ENCODE measurements at places on chromosomes 3 and 15.

DNA sequence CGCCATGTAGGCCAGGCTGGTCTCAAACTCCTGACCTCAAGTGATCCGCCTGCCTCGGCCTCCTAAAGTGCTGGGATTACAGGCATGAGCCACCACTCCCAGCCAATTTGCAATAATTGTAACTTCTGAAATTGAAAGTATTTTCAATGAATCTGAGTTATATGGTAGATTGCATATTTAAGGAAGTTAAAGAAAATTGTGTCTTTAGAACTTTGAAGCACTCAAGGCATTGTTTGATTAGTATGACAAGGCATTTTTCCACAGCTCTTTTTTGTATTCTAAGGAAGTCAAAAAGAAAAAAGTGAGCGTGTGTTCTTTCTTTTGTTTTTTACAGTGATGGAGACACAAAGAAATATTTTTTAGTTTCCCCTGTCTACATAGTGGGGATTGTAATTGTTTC, 15.7 kb upstream of the RPLP1 start:
- DNase-seq = no peak

GRCh38 chr15:68849497-68849896, 28.8 kb upstream of the ANP32A start:
- no peak for DNase-seq

- DNase-seq = no peak
These were observed 14.8 kb downstream of the PAQR5 start for GRCh38 chr15:69313432-69314000.

GRCh38 chr15:45117308-45118130, 3.4 kb downstream of the DUOXA2 start:
- DNase-seq = no peak

- no peak for DNase-seq
These were observed 143.2 kb downstream of the C3orf70 start for GRCh38 chr3:185009650-185010049.

- DNase-seq = no peak
These were observed 21.4 kb upstream of the ZBED2 start for GRCh38 chr3:111616417-111617105.

DNA sequence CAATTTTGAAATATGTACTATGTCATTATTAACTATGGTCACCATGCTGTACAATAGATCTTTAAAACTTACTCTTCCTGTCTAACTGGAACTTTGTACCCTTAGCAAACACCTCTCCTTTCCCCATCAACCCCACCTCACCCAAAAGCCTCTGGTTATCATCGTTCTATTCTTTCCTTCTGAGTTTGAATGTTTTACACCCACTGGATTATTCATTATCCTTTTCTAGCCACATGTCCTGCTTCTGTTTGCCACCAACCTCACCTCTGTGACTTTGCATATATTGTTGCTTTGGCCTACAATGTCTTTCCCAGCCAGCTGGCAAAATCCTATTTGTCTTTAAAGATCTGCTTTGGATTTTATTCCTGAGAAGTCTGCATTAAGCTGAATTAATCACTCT, 102.6 kb upstream of the TSPAN3 start:
- no peak for DNase-seq

DNA sequence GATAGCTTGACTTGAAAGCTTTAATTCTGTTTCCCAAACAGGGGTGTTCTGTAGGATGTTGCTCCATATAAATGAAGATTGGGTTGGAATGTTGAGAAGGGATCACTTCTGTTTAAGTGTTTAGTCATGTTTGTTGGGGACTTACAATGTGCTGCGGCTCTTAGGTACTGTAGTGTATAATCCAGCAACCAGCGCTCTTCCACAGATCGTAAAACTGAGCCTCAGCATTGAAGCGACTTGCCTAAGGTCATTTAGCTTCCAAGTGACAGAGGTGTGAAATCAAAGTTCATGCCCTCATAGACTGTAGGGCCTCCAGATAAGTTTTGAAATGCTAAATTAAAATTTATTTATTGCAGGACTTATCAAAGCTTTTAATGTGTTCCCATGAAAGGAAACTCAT, 1.8 kb downstream of the MKRN2 start:
- DNase-seq = no peak

DNA sequence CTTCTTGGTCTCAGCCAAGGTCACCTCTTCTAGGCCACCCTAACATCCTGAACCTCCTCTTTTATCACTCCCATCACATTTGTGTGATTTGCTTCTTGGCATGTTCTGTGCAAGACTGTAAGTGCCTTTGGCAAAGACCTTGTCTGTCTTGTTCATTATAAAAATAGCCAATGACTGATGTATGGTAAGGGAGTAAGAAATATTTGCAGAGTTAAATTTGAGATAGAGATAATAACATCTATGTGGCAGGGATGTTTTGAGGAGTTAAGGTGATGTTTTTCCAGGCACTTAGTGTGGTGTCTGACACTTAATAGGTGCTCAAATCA, 202.3 kb downstream of the CADPS start:
- DNase-seq = no peak

GRCh38 chr3:156687023-156687422, 12.6 kb downstream of the TIPARP start:
- DNase-seq = no peak

DNA sequence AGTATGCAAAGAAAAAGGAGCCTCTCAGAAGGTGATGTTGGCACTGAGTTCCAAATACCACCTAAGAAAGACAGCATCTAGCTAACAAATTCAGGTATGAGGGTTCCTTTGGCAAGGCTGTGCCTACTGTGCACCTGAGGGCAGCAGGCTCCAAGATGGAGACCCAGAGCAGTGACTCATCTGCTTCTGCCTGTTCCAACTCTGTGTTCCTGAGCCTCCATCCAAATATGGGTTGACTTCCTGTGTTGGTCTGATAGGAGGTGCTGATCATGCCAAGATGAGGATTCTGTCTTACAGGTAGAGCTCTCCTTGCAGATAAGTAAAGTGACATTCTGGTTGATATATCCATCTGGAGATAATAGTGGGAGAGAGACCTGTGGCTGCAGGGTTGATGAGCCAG, 26.0 kb downstream of the SV2B start:
- no peak for DNase-seq

DNA sequence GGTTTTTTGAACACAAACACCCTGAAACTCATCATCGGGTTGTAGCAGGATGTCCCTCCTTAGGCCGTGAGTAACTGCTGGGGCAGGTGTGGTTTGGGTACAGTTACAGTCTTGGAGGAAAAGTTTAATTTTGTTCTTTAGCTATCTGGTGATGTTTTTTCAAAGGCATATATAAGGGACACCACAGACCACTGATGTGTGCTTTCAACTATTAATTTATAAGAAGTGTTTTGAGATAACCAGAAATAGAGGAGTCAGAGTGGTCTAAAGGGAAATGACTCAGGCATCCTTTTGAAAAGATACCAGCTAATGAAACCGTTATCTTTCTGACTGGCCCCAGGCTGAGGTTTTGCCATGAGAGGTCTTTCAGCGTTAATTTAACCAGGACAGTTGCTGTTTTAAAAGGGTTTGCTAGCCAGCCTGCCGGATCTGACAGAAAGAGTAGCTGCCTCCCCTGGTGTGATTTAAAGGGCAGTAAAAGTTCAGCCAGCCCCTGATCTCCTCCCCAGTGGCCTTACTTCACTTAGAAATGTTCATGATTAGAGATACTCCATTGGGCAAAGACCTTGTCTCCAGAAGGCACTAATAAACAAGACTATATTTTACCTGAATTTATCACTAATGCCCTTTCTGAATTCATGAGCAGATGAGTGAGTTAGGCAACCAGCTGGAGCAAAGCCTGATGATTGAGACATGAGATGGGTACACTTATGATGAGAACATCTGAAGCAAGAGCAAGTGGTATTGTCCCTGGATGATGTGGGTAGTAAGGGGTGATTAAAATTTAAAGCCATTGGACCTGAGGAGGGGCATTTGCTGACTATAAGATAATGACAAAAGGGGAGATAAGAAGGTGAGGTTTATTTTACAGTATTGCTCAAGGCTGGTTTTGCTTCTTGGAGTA, 482.5 kb upstream of the TBL1XR1 start:
- DNase-seq = no peak

GRCh38 chr15:45715528-45715927, 80.7 kb downstream of the SQOR start:
- DNase-seq = no peak

GRCh38 chr3:174346141-174346540, 513.0 kb upstream of the NAALADL2 start:
- DNase-seq = no peak

- no peak for DNase-seq
These were observed 202.4 kb upstream of the RGMA start for GRCh38 chr15:93291380-93291779.

DNA sequence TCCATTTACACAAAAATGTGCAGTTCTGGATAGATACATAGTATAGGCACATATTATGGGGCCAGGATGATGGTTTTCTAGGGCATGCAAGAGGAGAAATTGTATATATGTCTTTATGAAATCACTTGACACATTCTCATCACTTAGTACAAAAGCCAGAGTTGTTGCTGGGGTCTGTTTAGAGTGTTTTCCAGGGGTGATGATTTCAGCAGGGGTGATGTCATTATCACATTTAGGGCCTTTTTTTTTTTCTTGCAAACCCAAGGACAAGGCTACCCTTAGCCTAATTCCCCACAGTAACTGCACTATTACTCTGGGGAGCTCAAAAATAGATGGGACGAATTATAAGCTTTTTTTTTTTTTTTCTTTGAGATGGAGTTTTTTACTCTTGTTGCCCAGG, 3.6 kb downstream of the ZNF589 start:
- no peak for DNase-seq

DNA sequence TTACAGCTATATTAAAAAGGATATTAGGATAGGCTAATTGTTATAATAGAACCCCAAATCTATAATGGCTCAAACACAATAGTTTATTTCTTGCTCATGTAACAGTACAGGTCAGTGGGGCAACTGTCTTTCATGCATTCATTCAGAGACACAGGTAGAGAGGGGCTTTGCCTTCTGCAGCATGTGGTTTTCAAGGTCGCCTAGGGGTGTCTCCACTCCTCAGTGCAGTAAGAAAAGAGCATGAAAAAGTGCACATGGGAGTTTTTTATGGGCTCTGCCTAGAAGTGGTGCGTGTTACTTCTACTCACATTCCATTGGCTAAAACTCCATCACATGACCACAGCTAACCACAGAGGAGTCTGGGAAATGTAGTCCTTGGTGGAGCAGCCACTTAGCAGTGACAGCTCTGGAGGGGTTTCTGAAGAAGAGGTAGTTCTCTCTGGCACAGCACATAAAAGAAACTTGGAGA, 1.8 kb downstream of the ZBTB38 start:
- no peak for DNase-seq

- DNase-seq = no peak
These were observed 23.2 kb downstream of the GPR15 start for GRCh38 chr3:98555025-98555379.

- DNase-seq = no peak
These were observed 90.2 kb downstream of the CHSY1 start for GRCh38 chr15:101161656-101162055.

DNA sequence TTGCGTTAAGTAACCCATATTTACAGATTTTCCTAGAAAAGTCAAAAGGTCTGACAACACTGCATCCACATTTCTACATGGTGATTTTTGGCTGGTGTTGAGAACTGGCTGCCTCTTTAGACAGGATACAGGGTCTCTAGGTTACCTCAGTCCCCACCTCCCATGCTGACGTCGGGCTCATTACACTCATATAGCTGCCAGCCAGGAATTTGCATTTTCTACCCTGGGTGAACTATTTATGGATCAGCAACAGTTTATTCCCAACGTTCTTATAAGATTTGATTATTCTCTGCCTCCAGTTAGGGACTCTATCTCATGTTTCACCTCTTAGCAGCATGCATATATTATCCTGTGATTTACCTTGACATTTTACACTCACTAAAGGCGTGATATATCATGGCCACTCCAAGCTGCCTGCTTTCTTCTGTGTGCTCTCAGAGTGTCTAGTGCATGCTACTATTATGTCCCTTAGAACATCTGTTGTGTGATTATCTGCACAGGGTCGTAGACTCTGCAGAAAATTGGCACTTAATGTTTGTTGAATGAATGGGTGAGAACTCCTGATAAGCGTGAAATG, 49.0 kb downstream of the CLDN11 start:
- no peak for DNase-seq

DNA sequence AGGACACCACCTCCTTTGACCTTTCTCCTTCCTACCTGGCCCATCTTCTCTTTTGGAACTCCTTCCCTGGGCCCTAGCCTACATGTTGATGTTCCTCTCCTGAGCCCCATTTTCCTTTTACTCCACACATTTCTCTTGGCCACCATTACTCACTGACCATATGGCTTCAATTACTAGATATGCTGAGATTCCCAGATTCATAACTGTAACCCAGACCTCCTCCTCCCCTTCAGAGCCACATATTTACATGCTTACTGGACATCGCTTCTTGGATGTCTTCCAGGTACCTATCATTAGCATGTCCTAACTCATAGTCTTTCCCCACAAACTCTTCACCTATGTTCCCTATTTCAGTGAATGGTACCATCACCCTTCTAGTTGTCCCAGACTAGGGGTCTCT, 24.4 kb upstream of the TRIM59 start:
- DNase-seq = peak; percentile 65

DNA sequence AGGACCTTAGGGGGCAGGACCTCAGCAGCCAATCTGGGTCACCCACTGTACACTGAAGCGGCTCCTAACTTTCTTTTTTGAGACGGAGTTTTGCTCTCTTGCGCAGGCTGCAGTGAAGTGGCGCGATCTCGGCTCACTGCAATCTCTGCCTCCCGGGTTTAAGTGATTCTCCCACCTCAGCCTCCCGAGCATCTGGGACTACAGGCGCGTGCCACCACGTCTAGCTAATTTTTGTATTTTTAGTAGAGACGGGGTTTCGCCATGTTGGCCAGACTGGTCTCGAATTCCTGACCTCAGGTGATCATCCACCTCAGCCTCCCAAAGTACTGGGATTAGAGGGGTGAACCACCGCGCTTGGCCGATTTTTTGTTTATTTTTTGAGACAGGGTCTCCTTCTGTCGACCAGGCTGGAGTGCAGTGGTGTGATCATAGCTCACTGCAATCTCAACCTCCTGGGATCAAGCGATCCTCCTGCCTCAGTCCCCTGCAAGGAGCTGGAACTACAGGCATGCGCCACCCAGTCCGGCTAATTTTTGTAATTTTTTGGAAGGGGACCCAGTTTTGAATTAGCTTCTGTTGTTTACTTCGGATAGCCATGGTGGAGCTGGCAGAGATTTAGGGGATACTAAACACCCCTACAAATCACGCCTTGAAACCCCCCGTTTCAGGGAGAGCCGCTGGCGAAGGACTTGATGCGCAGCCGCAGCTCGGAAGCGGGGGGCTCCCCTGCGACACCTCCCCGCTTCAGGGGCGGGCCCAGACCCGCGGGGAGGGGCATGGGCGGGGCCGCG, 1.5 kb upstream of the CLK3 start:
- peak; percentile 31 for DNase-seq
